ENCODE measurements at places on chromosomes 16 and 17. TPM values are rescaled to one million over a fixed set of nuclear protein-coding genes. Genes with fewer than 3 reads are reported as not detected.

DNA sequence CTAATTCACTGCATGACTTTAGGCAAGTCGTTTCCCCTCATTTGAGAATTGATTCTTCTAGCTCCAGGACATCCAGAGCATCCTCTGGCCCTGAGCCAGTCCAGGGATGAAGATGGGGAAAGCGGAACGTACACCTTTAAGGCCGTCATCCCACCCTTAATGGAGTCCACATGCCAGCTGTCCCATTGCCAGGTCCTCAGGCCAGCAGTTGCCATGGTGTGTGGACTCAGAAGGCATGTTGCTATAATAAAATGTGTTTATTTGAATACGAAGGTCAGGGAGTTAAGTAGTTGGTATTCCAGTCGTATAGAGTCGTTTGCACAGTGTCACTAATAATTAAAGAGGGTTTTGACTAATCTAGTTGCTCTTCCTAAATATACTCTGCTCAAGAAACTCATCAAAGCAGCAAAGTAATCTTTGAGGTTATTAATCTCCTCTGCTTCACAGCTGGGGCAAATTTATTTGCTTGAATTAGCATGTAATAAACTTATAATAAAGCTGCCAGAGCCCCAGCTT is 30.4 kb downstream of the CCDC182 start:
- H3K4me1 ChIP-seq = no peaks in the 10 kb centered on the region
- no peak overlapping the region for H3K4me3 ChIP-seq
- H3K27me3 ChIP-seq = peaks cover 69% of the 10 kb centered on the region
- no peak for DNase-seq

- H3K4me3 ChIP-seq = no peak overlapping the region
- no peaks in the 10 kb centered on the region for H3K36me3 ChIP-seq
- no peaks in the 10 kb centered on the region for H3K4me1 ChIP-seq
- H3K27me3 ChIP-seq = no peaks in the 10 kb centered on the region
- no peak for DNase-seq
Measured at GRCh38 chr16:63422715-63423114, 1386.5 kb upstream of the CDH8 start.

Gene IL21R
- total RNA-seq = 1.2 TPM

Gene CD19
- total RNA-seq = 0.27 TPM

Gene WBP2
- total RNA-seq = 132 TPM
